ENCODE measurements at places on chromosomes 2 and 18.

GRCh38 chr2:238789317-238789806, 58.5 kb upstream of the TWIST2 start:
- DNase-seq, result no peak

DNA sequence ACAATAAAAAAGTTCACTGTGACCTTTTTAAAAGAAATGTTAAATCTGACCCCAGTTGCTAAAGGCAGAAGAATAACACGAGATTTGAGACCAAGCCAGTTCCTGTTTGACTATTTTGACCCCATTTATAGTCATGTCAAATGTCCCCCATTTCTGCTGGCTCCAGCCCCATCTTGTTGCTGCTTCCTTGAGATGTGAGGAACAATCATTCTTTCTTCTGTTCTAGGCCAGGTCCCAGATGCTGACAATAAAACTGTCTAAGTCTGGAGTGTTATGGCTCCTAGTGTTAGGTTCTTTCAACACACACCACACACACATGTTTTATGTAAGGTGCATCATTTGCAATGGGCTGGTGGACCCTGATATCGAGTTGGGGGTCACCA, 92.0 kb upstream of the CYP1B1 start:
- no peak for DNase-seq

DNA sequence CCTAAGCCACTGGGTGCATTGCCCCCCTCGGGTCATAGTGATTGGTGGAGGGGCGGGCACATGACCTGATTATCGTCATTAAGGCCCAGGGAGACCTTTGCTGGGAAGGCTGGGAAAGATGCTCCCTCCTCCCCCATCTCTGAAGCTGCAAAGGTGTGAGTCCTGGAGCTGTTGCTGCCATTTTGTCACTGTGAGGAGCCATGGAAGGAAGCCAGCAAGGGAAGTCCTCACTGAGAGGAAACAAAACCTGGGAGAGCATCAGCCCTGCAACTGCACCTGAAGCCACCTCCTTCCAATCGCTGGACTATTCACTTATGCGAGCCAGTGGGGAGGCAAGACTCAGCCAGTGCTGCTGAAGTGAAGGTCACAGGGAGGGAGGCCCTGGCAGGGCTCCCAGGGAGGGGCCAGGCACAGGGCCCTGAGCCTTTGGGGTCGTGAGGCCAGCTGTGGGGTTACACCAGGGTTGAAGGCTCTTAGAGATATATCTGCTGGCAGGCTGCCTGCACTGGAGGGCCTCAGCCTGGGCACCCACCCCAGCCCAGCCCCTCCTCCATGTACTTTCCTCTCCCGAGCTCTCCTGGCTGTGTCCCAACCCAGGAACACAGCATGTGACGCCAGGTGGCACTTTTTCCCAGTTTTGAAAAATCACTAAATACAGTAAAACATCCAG, 10.7 kb upstream of the FAHD2A start:
- no peak for DNase-seq

GRCh38 chr2:148540022-148540421, 104.5 kb upstream of the EPC2 start:
- no peak for DNase-seq

DNA sequence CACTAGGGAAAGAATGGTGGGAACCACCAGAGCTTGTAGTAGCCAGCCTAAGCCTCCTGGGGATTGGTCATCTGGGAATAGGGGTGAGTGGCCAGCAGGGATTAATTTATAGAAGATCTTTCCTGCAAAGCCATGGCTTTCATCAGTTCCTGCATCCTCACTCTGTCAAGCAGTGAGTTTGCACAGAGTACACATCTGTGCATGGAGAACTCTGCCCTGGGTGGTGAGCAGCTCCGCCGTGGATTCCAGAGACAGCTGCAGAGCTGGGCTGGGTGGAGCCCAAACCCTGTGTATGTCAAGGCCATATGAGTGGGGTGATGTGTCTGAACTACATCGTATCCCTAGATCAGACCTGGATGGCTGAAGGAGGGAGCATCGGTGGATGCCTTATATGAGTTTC, 182.2 kb downstream of the GLI2 start:
- DNase-seq, result no peak

GRCh38 chr2:14828968-14829367, 196.5 kb downstream of the LRATD1 start:
- no peak for DNase-seq

GRCh38 chr18:73235921-73236320, 368.1 kb upstream of the NETO1 start:
- no peak for DNase-seq

DNA sequence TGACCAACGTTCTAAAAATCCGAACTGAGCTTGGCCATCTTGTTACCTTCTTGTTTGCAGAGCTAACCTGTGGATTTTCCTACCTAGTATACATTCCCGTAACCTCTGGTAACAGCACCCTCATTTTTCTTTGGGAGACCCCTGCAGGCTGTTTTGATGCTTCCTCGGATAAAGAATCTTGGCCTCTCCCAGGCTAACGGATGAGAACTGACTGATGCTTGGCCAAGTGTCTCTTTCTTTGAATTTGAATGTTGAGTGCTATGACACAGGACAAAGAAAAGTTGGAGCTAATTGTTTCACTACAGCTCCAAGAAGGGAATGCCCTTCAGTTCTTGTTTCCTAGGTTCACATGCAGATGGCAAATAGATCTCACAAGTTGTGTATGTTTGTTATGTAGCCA, 19.3 kb upstream of the CAVIN2 start:
- DNase-seq, result no peak

- DNase-seq, result no peak
Measured at GRCh38 chr2:65031341-65032018, 24.7 kb upstream of the CEP68 start.

All from NCI-H1694 (cell line).